ENCODE measurements at places on chromosomes 7 and 10.

- no peak for DNase-seq
Observed at GRCh38 chr10:21314906-21315644, 210.4 kb downstream of the SKIDA1 start.

DNA sequence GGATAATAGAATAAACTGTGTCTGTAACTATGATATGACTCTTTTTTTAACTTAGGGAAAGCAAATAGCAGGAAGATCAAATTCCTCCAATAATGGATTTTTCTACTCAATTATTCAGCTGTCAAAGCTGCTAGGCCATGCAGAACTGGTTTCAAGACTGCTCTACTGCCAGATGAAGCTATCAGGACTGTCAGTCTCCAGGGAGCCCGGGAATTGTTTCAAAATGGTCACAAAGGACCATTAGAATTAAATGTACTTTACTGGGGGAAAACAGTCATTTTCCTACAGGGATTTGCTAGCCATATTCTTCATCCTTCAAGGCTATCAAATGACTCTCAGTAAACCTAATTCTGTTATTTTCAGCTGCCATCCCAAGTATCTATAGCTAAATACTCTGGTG is 276.3 kb downstream of the LHFPL3 start:
- DNase-seq = no peak

- DNase-seq = no peak
Observed at GRCh38 chr10:12782537-12782936, 219.0 kb downstream of the CCDC3 start.

DNA sequence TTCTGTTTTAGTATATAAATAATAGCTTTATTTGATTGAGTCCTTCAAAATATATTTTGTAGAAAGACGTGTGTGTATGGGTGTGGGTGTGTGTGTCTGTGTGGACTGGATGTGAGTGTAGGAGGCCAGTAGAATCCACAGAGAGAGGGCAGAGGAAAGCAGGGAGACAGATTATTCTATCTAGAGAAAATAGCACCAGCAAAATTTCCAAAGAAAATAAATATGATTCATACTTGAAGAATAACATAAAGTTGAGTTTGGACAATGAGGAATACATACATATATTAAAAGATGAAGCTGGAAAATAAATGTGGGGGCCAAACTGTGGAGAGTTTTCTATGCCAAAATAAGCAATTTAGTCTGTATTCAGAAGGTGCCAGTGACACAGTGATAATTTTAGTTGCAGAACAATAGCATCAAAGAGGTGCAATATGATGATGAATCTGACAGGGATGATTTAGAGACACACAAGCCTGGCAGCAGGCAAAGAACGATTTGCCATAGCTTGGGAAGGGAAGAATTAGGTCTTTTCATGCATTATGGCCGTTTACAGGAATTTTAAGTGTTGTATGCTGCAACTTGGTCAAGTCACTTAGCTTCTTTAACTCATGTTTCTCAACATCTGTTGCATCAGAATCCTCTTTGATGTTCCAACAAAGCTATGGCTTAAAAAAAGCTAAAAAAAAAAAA is 121.3 kb downstream of the SEMA3A start:
- DNase-seq = no peak
